ENCODE measurements at places on chromosomes 16 and 17. TPM values are rescaled to one million over a fixed set of nuclear protein-coding genes. Genes with fewer than 3 reads are reported as not detected.

GRCh38 chr16:53457670-53458069, 23.4 kb downstream of the RBL2 start:
- H3K4me1 ChIP-seq = peaks cover 67% of the 10 kb centered on the region
- peak overlapping the region; percentile 60 for H3K27ac ChIP-seq
- peak; percentile 61 for DNase-seq

- H3K36me3 ChIP-seq = peaks cover 36% of the 10 kb centered on the region
- no peak overlapping the region for H3K4me3 ChIP-seq
- no peaks in the 10 kb centered on the region for H3K27me3 ChIP-seq
- peaks cover 13% of the 10 kb centered on the region for H3K4me1 ChIP-seq
Measured at GRCh38 chr17:67531291-67531690, 154.2 kb downstream of the PITPNC1 start.

The ASPHD1 gene
- not detected for total RNA-seq

- peaks cover 34% of the 10 kb centered on the region for H3K4me1 ChIP-seq
- H3K27ac ChIP-seq = no peak overlapping the region
- H3K36me3 ChIP-seq = no peaks in the 10 kb centered on the region
Measured at GRCh38 chr17:79730437-79730768, 340 bp upstream of the ENPP7 start.

DNA sequence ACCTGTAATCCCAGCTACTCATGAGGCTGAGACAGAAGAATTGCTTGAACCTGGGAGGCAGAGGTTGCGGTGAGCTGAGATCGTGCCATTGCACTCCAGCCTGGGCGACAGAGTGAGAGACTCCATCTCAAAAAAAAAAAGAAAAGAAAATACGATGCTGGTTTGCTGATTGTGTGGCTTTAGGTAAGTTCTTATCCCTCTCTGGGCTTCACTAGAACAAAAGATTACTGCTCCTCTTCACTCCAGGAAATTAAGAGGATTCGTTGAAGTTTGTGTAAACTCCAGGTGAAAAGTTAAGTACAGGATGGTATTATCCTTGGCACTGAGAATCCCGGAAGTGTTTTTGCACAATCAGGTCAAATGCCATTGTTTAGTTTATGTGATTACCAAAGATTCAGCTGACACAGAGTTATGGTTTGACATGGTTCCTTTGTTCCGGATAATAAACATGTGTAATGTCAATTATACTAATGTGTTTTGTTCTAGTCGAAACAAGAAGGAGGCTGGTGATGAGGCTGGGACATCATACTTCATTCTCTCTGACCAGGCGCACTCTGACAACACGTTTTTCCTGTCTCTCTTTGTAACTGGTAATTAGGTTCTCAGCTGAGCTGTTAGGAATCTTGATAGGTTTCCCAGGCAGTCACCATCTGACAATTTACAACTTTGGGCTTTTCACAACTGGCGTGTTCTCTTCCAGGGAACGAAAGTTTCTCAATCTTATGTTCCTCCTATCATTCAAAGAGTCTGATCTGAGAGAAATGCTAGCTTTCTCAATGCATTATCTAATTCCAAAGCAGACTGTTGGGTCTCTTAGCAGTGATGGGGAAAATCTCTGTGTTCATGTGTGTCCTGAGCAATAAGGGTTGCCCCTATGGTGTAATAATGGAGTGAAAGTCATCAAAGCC, 10.8 kb upstream of the TAOK1 start:
- H3K27ac ChIP-seq = no peak overlapping the region
- no peaks in the 10 kb centered on the region for H3K4me1 ChIP-seq
- H3K27me3 ChIP-seq = no peaks in the 10 kb centered on the region
- DNase-seq = no peak
- no peak overlapping the region for H3K4me3 ChIP-seq

GRCh38 chr16:49800876-49801275, 55.0 kb downstream of the ZNF423 start:
- H3K27ac ChIP-seq = no peak overlapping the region
- no peaks in the 10 kb centered on the region for H3K27me3 ChIP-seq
- H3K36me3 ChIP-seq = no peaks in the 10 kb centered on the region
- no peak overlapping the region for H3K4me3 ChIP-seq
- DNase-seq = no peak

GRCh38 chr17:15220785-15221184, 44.3 kb downstream of the PMP22 start:
- H3K4me1 ChIP-seq = no peaks in the 10 kb centered on the region
- no peak overlapping the region for H3K27ac ChIP-seq
- no peak overlapping the region for H3K4me3 ChIP-seq
- no peaks in the 10 kb centered on the region for H3K36me3 ChIP-seq
- DNase-seq = no peak
- H3K27me3 ChIP-seq = no peaks in the 10 kb centered on the region

The EFNB3 gene
- not detected for total RNA-seq

GRCh38 chr16:29974291-29975133, 844 bp downstream of the TAOK2 start:
- peaks cover 39% of the 10 kb centered on the region for H3K4me1 ChIP-seq
- peak overlapping the region; percentile 70 for H3K27ac ChIP-seq
- DNase-seq = no peak
- H3K4me3 ChIP-seq = peak overlapping the region; percentile 99

GRCh38 chr17:33964344-33964979, 290.6 kb upstream of the CCL2 start:
- no peaks in the 10 kb centered on the region for H3K36me3 ChIP-seq
- peaks cover 29% of the 10 kb centered on the region for H3K4me1 ChIP-seq
- H3K27ac ChIP-seq = no peak overlapping the region
- DNase-seq = no peak

The TM4SF5 gene
- total RNA-seq = not detected

The CCL4L2 gene
- 0.25 TPM for total RNA-seq

DNA sequence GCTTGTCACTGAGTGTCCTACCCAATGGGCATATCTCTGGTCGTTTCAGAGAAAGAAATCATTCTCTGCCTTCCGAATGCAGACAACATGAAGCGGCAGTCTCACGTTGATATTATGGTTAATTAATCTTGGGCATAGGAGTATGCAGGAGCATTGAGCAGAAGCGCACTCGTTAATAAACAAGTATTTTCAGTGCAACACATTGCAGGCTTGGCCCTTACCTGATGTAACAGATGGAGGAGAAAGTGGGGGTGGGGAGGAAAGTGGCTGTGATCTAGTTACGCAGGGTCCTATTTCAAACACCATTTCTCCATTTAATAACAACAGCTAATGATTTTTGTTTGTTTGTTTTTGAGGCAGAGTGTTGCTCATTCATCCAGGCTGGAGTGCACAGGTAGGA, 414.0 kb upstream of the RBFOX1 start:
- H3K27me3 ChIP-seq = no peaks in the 10 kb centered on the region
- no peaks in the 10 kb centered on the region for H3K4me1 ChIP-seq
- no peaks in the 10 kb centered on the region for H3K36me3 ChIP-seq

DNA sequence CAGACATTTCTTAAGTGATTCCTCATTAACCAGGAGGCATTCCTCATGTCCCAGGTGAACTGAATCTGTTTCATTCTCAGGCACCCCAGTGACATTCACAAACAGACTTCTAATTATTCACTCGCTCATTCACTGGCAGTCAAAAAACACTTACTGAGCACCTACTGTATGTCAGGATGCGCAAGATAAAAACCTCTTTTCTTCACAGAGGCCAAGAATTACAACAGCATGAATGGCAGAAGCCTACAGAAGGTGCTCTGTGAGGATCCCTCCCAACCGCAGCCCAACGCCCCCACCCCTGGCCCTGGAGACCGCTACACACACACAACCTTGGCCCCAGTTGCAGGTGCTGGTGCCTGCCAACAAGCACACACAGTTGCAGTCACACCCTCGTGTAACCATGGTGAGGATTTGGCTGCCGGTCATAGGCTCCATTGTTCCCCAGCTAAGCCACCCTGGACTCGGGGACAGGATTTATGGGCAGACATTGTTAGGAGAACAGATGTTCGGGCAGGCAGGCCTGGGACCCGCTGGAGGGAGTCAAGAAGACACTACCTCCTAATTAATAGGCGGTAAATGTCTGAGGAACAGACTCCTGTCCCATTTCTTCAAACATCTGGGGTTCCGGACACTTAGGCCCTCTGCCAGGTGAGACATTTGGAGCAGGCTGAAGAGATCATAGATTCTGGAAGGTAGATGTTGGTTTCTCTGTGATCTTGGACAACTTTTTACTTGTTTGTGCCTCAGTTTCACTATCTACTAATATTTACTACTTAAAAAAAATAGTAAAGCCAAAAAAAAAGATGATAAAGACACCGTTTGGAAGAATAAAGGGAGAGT, 43.2 kb downstream of the CUEDC1 start:
- H3K27me3 ChIP-seq = no peaks in the 10 kb centered on the region
- H3K36me3 ChIP-seq = no peaks in the 10 kb centered on the region
- DNase-seq = no peak
- no peaks in the 10 kb centered on the region for H3K4me1 ChIP-seq
- no peak overlapping the region for H3K4me3 ChIP-seq

The SOX9 gene
- total RNA-seq = not detected

- peaks cover 67% of the 10 kb centered on the region for H3K4me1 ChIP-seq
- peak overlapping the region; percentile 45 for H3K27ac ChIP-seq
- peaks cover 35% of the 10 kb centered on the region for H3K36me3 ChIP-seq
- H3K4me3 ChIP-seq = peak overlapping the region; percentile 98
- no peak for DNase-seq
- no peaks in the 10 kb centered on the region for H3K27me3 ChIP-seq
Measured at GRCh38 chr17:81511804-81512561, 616 bp downstream of the ACTG1 start.

DNA sequence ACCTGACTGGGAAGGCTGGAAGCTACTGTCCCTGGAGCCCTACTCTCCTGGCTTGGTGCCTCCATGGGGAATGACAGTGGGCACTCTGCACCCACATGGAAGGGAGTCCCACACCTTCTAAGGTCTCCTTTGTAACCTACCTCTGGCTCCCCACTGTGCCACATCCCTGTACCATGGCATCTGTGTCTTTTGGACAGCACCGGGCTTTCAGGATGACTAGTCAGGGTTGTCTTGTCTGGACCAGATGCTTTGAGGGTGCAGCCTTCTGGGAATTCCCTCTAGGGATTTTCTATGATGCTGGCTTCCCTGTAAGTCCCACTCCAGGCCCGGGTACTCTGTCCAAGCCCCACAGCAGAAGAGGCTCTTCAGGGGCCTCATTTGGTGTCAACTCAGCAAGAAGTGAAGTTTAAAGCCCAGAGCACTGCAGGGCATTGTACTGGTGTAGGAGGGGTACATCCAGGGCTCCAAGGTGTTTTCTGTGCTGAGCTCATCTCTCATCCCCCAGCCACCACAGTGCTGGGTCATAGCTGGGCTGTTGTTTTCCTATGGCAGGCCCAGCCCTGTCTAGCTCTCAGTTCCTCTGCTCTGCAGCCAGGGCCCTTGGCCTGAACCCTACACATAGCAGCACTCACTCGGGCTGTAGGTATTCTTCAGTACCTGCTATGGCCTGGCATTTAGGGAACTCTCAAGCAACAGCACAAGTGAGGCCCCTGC, 255.3 kb downstream of the CPPED1 start:
- H3K4me3 ChIP-seq = no peak overlapping the region
- no peak overlapping the region for H3K27ac ChIP-seq
- no peak for DNase-seq
- peaks cover 30% of the 10 kb centered on the region for H3K4me1 ChIP-seq
- no peaks in the 10 kb centered on the region for H3K27me3 ChIP-seq
- H3K36me3 ChIP-seq = no peaks in the 10 kb centered on the region

DNA sequence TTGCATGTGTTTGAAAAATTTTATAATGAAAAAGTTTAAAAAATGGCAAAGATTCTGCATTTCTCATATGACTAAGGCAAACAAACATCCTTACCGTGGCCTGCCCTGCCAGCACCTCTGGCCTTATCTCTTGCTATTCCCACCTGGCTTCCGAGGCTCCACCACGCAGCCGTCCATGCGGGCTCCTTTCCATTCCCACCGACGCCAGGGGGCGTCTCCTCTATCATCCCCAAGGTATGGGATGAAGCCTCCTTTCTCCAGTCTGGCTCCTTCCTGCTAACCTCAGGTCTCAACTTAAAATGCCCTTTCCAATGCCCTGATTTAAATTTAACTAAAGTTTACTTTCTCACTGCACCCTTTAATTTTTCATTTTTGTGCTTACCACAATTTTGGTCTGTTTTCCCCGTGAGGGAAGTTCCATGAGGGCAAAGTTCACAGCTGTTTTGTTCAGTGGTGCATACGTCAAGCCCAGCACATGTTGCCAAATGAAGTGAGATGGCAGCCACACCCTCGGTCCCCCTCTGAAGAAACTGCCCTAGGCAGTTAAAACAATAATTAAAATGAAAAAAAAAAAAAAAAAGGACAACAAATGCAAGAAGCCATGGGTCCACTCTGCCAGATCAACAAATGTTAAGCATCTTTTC, 13.3 kb upstream of the SDK2 start:
- no peak overlapping the region for H3K4me3 ChIP-seq
- H3K36me3 ChIP-seq = no peaks in the 10 kb centered on the region
- DNase-seq = no peak
- peaks cover 3% of the 10 kb centered on the region for H3K4me1 ChIP-seq
- H3K27ac ChIP-seq = no peak overlapping the region

DNA sequence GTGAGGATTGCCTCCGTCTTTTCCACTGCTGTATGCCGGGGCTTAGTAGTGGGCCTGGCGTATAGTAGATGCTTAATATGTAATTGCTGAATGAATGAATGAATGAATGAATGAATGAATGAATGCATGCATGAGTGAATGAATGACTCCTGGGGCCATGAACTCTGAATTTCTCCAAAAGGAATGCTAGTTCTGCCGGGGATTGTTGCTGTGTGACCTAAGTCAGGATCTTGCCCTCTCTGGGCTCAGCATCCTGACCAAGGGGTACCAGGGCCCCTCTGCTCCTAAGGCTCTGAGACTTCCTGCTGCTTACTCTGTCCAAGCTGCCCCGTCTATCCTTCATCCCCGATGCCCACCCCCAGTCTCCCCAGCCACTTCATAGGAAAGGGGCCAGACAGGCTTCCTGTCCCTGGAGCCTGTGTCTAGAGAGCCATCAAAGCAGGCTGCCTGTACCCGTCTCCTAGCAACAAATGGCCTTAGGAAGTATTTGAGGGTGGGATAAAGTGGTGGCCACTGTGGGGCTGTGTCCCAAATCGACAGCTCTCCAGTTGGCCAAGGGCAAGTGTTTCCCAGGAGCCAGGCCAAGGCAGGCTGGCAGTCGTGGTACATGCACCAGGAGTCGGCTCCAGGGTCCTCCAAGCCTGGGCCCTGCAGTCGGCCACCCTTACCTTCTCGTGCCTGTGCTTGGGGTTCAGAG, 11.6 kb upstream of the MPRIP start:
- H3K27me3 ChIP-seq = no peaks in the 10 kb centered on the region
- no peak for DNase-seq
- no peak overlapping the region for H3K27ac ChIP-seq
- no peak overlapping the region for H3K4me3 ChIP-seq
- H3K36me3 ChIP-seq = no peaks in the 10 kb centered on the region

The ENPP7 gene
- not detected for total RNA-seq

The LMF1 gene
- 26.8 TPM for total RNA-seq

- H3K27me3 ChIP-seq = no peaks in the 10 kb centered on the region
- no peak overlapping the region for H3K4me3 ChIP-seq
- H3K4me1 ChIP-seq = no peaks in the 10 kb centered on the region
Measured at GRCh38 chr16:23132775-23133463, 16.3 kb downstream of the USP31 start.

- H3K4me1 ChIP-seq = no peaks in the 10 kb centered on the region
- H3K27me3 ChIP-seq = no peaks in the 10 kb centered on the region
- no peak overlapping the region for H3K4me3 ChIP-seq
- peaks cover 34% of the 10 kb centered on the region for H3K36me3 ChIP-seq
- H3K27ac ChIP-seq = no peak overlapping the region
- DNase-seq = peak; percentile 40
Measured at GRCh38 chr16:106623-107324, 28.7 kb downstream of the MPG start.

GRCh38 chr16:53803998-53804397, 100.0 kb downstream of the FTO start:
- no peaks in the 10 kb centered on the region for H3K27me3 ChIP-seq
- H3K4me1 ChIP-seq = peaks cover 4% of the 10 kb centered on the region
- DNase-seq = no peak
- no peak overlapping the region for H3K4me3 ChIP-seq
- no peaks in the 10 kb centered on the region for H3K36me3 ChIP-seq

The CTRB1 gene
- total RNA-seq = not detected

Measured in CD4-positive, alpha-beta T cell (primary cell).